GM23248 (cell line): ENCODE measurements at places on chromosomes 5 and 9. TPM values are rescaled to one million over a fixed set of nuclear protein-coding genes. Genes with fewer than 3 reads are reported as not detected.

DNA sequence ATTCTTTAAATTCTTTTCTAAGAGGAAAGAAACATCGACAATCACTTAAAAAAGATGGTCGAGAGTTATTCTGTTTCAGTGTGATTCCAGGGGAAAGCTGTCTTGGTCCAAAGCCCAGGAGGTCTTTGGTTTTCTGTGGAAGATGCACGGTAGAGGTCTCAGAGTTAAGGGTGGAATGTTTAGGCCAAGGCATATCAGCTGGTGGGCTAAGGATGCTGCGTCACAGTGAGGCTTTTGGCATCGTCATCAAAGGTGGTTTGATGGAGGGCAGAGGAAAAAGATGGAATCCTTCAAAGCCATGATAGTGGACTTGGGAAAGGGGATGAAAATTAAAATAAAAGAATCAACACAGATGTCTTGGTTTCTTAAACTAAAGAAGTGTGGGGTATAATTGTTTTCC is 137.3 kb upstream of the ANKH start:
- H3K36me3 ChIP-seq, result no peaks in the 10 kb centered on the region
- no peaks in the 10 kb centered on the region for H3K27me3 ChIP-seq
- DNase-seq, result no peak
- H3K4me3 ChIP-seq, result no peak overlapping the region
- H3K27ac ChIP-seq, result peak overlapping the region; percentile 82

- no peak overlapping the region for H3K27ac ChIP-seq
- no peak overlapping the region for H3K4me3 ChIP-seq
- no peaks in the 10 kb centered on the region for H3K4me1 ChIP-seq
- DNase-seq, result no peak
- no peaks in the 10 kb centered on the region for H3K27me3 ChIP-seq
These were observed 101.3 kb downstream of the FBXL7 start for GRCh38 chr5:15601274-15601673.

GRCh38 chr5:38780945-38781344 is 64.9 kb upstream of the OSMR start:
- H3K4me1 ChIP-seq, result peaks cover 25% of the 10 kb centered on the region
- H3K4me3 ChIP-seq, result no peak overlapping the region
- no peak overlapping the region for H3K27ac ChIP-seq
- peak; percentile 70 for DNase-seq
- H3K27me3 ChIP-seq, result no peaks in the 10 kb centered on the region

DNA sequence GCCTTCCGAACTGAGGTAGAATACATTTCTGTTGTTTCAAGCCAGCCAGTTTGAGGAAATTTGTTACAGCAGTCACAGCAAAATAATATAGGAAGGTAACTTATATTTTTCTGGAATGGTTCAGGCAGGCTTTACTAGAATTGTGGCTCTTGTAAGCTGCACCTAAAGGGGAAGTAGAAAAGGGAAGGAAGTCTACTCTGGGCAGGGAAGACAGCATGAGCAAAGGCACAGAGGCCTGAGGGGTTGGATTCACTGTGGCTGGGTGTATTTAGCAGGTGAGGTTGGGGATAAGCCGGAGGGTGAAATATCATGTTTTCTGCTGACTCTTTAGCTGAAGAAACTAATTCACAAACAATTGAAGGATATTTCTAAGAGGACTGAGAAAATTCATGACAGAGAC is 183.5 kb downstream of the GAS1 start:
- no peak overlapping the region for H3K4me3 ChIP-seq
- DNase-seq, result no peak
- H3K4me1 ChIP-seq, result peaks cover 12% of the 10 kb centered on the region
- no peaks in the 10 kb centered on the region for H3K36me3 ChIP-seq

GRCh38 chr5:84231433-84231832 is 153.2 kb downstream of the EDIL3 start:
- no peaks in the 10 kb centered on the region for H3K36me3 ChIP-seq
- DNase-seq, result no peak
- no peaks in the 10 kb centered on the region for H3K4me1 ChIP-seq
- H3K27me3 ChIP-seq, result no peaks in the 10 kb centered on the region

GRCh38 chr5:155974369-155974768 is 352.6 kb upstream of the SGCD start:
- no peak for DNase-seq
- H3K27ac ChIP-seq, result no peak overlapping the region
- H3K27me3 ChIP-seq, result no peaks in the 10 kb centered on the region
- no peaks in the 10 kb centered on the region for H3K36me3 ChIP-seq

GRCh38 chr5:147400126-147400809 is 109.6 kb downstream of the DPYSL3 start:
- no peaks in the 10 kb centered on the region for H3K27me3 ChIP-seq
- DNase-seq, result no peak
- H3K4me1 ChIP-seq, result peaks cover 30% of the 10 kb centered on the region
- peaks cover 3% of the 10 kb centered on the region; the same call in 1 of the 2 replicates for H3K36me3 ChIP-seq

DNA sequence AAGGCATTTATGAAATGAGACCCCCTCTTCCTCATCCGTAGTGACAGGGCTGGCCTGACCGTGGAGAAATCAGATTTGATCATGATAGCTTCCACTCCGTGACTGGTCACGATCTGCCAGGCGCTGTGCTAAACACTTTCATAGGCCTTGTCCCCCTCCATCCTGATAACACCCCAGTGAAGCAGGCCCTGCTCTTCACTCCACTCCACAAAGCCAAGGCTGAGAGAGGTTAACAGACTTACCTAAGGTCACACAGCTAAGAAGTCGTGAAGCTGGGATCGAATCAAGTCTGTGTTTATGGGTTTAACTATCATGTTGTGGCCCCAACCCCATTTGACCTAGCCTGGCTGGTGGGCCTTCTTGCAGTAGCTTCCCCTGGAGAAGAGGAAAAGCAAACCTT is 53.3 kb upstream of the IL17B start:
- H3K36me3 ChIP-seq, result peaks cover 28% of the 10 kb centered on the region
- H3K27me3 ChIP-seq, result no peaks in the 10 kb centered on the region
- DNase-seq, result no peak
- H3K27ac ChIP-seq, result peak overlapping the region; percentile 15; the same call in 1 of the 2 replicates
- H3K4me1 ChIP-seq, result no peaks in the 10 kb centered on the region
- H3K4me3 ChIP-seq, result no peak overlapping the region

GRCh38 chr5:82338771-82339373 is 60.7 kb upstream of the RPS23 start:
- no peak overlapping the region for H3K27ac ChIP-seq
- no peak overlapping the region for H3K4me3 ChIP-seq
- DNase-seq, result no peak
- H3K27me3 ChIP-seq, result no peaks in the 10 kb centered on the region
- peaks cover 37% of the 10 kb centered on the region for H3K4me1 ChIP-seq
- no peaks in the 10 kb centered on the region for H3K36me3 ChIP-seq

- H3K27me3 ChIP-seq, result no peaks in the 10 kb centered on the region
- H3K4me1 ChIP-seq, result peaks cover 32% of the 10 kb centered on the region
- H3K27ac ChIP-seq, result peak overlapping the region; percentile 58
- H3K36me3 ChIP-seq, result peaks cover 30% of the 10 kb centered on the region
These were observed 22.9 kb downstream of the RGMB start for GRCh38 chr5:98796197-98796972.

GRCh38 chr9:84823421-84824271 is 154.1 kb downstream of the NTRK2 start:
- H3K27me3 ChIP-seq, result peaks cover 7% of the 10 kb centered on the region
- no peak for DNase-seq
- H3K4me1 ChIP-seq, result no peaks in the 10 kb centered on the region

- H3K36me3 ChIP-seq, result peaks cover 1% of the 10 kb centered on the region; the same call in 1 of the 2 replicates
- H3K4me3 ChIP-seq, result no peak overlapping the region
- H3K27ac ChIP-seq, result no peak overlapping the region
- H3K27me3 ChIP-seq, result no peaks in the 10 kb centered on the region
These were observed 166.4 kb downstream of the PAM start for GRCh38 chr5:102921341-102922044.

DNA sequence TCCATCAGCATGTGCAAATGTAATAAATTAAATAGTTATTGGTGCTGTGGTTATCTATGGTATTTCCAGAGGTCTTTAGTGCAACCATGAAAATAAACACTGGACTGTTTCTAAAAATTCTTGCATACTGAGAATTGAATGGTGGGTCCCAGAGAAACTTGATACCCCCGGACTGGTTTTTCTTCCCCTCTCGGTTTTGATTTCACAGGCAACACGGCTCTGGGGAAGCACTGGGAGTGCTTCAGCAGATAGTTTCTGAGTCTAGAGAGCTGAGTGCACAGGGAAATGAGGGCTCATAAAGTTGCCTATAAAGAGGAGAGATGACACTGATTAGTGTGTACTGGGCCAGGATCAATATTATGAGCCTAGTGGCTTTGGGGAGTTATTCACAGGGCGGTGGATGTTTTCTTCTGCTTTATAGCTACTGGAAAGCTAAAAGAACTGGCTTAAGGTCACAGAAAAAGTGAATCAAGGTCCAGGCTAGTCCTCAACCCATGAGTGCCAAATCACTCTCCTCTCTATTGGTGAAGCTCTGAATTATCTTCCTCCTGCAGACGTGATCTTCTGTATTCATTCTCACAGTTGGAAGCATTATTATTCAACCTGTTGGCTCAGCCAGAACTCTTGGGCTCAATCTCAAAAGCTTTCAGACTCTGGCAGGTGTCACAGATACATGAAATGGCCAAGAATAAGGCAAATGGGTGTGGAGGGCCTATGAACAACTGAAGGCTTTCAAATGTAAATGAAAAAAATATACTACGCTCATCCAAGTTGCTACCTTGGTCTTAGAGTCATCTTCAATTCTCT is 170.2 kb upstream of the HMHB1 start:
- H3K27ac ChIP-seq, result no peak overlapping the region
- no peaks in the 10 kb centered on the region for H3K27me3 ChIP-seq
- no peak overlapping the region for H3K4me3 ChIP-seq
- H3K4me1 ChIP-seq, result peaks cover 21% of the 10 kb centered on the region
- no peak for DNase-seq

DNA sequence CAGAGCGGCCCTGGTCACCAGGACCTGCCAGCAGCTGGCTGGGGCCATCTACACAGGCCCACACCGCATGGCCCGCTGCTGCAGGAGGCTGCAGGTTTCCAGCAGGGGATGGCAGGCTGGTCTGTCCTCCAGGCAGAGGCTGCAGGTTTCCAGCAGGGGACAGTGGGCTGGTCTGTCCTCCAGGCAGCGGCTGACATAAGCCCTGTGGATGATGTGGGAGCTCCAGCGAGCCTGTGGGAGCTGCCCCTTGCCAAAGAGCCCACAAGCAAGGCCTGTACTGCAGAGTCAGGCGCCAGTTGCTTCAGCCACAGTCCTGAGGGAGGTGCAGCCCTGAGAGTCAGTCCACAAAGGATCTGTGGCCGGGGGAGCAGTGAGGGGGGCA is 18.5 kb downstream of the TPPP start:
- H3K27me3 ChIP-seq, result peaks cover 24% of the 10 kb centered on the region
- no peaks in the 10 kb centered on the region for H3K36me3 ChIP-seq
- no peaks in the 10 kb centered on the region for H3K4me1 ChIP-seq
- DNase-seq, result peak; percentile 25
- no peak overlapping the region for H3K27ac ChIP-seq

- no peaks in the 10 kb centered on the region for H3K27me3 ChIP-seq
- H3K27ac ChIP-seq, result peak overlapping the region; percentile 40
- H3K36me3 ChIP-seq, result no peaks in the 10 kb centered on the region
- H3K4me3 ChIP-seq, result no peak overlapping the region
- H3K4me1 ChIP-seq, result peaks cover 25% of the 10 kb centered on the region
These were observed 92.3 kb downstream of the SEMA5A start for GRCh38 chr5:9453480-9454011.

DNA sequence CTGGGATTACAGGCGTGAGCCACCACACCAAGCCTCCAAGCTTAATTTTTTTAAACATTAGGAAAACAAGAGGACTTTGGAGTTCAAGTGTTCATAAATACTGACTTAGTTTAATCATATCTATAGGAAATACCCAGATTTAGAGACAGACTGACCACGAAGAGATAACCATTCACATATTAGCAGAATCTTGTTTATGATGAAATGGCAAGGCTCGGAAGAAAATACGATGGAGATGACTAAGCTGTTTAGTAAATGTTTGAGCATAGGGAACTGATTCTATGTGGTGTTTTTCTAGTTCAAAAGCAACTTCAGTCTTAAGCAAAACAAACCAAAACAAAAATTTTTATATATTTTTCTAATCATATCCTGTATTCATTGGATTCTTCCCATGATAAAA is 13.5 kb upstream of the TUSC1 start:
- no peak overlapping the region for H3K27ac ChIP-seq
- DNase-seq, result no peak
- H3K27me3 ChIP-seq, result no peaks in the 10 kb centered on the region
- H3K4me1 ChIP-seq, result no peaks in the 10 kb centered on the region

DNA sequence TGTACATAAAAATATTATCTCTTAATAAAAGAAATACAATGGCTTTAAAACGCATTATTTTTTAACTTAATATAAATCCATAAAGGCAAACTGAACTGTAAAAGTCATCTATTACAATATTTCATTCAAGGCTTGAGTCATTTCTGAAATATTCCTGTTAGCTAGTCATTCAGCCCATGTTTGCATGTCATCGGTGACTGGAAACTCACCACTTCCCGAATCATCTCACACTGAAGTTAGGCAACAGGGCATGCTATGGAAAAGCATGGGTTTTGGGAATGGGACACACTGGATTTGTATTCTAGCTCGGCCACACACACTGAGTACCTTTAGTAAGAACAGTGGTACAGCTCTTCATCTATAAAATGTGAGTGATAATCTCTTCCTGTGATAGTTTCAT is 691.1 kb upstream of the C9orf72 start:
- no peak overlapping the region for H3K27ac ChIP-seq
- H3K36me3 ChIP-seq, result no peaks in the 10 kb centered on the region
- H3K4me1 ChIP-seq, result no peaks in the 10 kb centered on the region
- no peak overlapping the region for H3K4me3 ChIP-seq

DNA sequence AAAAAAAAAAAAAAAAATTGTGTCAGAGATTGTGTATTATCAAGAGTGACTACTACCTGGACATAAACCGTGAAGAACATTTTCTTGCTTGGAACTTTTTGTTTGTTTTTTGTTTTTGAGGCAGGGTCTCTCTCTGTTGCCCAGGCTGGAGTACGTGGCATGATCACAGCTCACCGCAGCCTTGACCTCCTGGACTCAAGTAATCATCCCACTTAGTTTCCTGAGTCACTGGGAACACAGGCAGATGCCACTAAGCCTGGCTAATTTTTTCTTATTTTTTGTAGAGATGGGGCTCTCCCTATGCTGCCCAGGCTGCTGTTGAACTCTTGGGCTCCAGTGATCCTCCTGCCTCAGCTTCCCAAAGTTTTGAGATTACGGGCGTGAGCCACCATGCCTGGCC is 25.8 kb downstream of the DCP2 start:
- H3K4me1 ChIP-seq, result peaks cover 5% of the 10 kb centered on the region; the same call in 1 of the 2 replicates
- peaks cover 37% of the 10 kb centered on the region for H3K36me3 ChIP-seq
- DNase-seq, result no peak
- H3K27me3 ChIP-seq, result no peaks in the 10 kb centered on the region
- no peak overlapping the region for H3K27ac ChIP-seq
- no peak overlapping the region for H3K4me3 ChIP-seq

BAAT gene
- not detected in 2 replicates for total RNA-seq

APBA1 gene
- total RNA-seq, result 4.3 and 11.3 TPM in 2 replicates

MTAP gene
- 26.7 and 29.8 TPM in 2 replicates for total RNA-seq

RNF183 gene
- total RNA-seq, result not detected in 2 replicates

SLC6A3 gene
- not detected in 2 replicates for total RNA-seq

MEIKIN gene
- not detected in 2 replicates for total RNA-seq

ZNF346 gene
- total RNA-seq, result 9.9 and 13.5 TPM in 2 replicates

LCN1 gene
- not detected in 2 replicates for total RNA-seq

SMIM33 gene
- not detected in 2 replicates for total RNA-seq

CLIC3 gene
- total RNA-seq, result 33.3 and 37.7 TPM in 2 replicates

CNTNAP3 gene
- not detected in 2 replicates for total RNA-seq

TAF11L5 gene
- not detected in 2 replicates for total RNA-seq
